ENCODE measurements at places on chromosomes 2 and 18.

- no peak for DNase-seq
Measured at GRCh38 chr2:55550368-55551102, 31.0 kb downstream of the CFAP36 start.

DNA sequence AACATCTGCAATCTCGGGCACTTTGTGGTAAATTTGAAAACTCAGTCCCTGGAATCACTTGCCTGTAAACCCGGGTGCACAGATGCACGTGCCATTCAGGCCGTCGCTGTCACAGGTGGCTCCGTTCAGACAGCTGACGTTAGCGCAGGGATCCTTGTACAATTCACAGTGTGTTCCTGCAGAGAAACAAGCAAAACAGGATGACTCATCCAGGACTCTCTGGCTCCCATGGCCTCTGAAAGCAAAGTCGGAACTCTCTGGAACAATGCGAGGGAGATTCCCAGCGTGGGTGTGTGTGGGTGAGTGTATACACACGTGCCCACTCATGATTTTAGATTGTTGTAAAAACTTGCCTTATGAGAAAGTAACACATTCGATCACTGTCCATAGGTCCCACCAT is 136.1 kb upstream of the PID1 start:
- no peak for DNase-seq

- DNase-seq: no peak
Measured at GRCh38 chr2:75505012-75505411, 55.7 kb downstream of the EVA1A start.

GRCh38 chr2:180520921-180521581 is 459.4 kb upstream of the UBE2E3 start:
- DNase-seq: no peak

- no peak for DNase-seq
Measured at GRCh38 chr2:57461624-57462023, 585.0 kb upstream of the VRK2 start.

GRCh38 chr2:75788902-75789301 is 78.2 kb upstream of the GCFC2 start:
- DNase-seq: no peak

GRCh38 chr18:58512648-58513588 is 116.0 kb downstream of the ALPK2 start:
- DNase-seq: no peak

- no peak for DNase-seq
Measured at GRCh38 chr18:34492652-34493051, 217.4 kb upstream of the DTNA start.

DNA sequence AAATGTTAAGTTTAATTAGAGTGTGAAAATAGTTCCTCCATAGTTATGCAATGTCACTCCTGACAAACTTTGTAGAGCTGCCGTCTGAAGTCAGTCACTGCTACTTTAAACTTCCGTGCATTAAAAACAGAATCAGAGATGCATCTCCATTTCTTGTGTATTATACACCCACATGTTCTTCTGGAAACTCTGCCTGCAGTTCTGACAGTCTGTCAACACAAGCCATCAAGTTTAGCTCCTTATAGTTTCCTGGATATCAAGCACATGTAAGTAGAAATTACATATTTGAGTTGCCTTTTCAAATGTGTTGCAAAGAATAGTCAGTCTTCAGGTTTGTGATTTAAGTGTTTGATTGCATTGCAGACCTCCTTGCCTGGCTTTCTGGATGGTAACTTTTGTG is 184.3 kb downstream of the CTNNA2 start:
- no peak for DNase-seq

DNA sequence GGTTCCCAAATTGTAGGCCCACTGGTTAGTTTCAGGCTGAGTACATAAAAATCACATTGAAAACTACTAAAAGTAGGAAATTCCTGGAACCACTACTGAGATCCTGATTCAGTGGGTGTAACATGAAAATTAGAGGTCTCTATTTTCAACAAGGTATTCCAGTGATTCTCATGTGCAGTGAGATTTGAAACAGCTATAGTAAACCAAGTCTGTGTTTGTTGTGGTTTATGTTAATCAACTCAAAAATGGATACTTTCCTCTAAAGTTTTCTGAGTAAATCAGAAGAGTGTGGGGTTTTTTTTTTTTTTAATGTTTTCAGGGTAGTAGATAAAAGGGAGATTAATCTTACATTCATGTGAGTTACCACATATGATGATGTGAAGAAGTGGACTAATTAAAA is 42.4 kb upstream of the LIMS1 start:
- no peak for DNase-seq

GRCh38 chr2:287471-287885 is 413 bp downstream of the ALKAL2 start:
- DNase-seq: no peak

GRCh38 chr2:216081487-216082116 is at the start of the genes PECR and TMEM169:
Gene PECR (minus strand): TSS chr2:216081809. CDS start chr2:216081741, 68 bp downstream.
Gene TMEM169 (plus strand): TSS chr2:216081919. CDS start chr2:216095964, 14,045 bp downstream.
- peak; percentile 69 for DNase-seq

DNA sequence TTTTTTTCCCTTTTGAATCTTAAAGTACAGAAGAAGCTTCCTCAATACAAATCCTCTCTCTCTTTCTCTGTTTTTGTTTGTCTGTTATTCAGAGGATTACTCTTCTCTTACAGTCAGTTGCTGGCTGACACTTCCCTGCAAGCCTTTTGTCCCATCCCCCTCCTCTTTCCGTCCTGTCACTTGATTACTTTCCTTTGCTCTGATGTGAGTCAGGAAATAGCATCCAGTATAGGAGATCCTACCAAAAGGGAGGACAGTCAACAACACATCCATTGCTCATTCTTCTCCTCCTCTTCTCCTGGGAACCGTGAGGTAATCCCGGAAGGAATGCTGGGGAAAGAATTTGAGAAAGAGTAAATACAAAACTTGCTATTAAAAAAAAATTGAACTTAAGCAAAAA is 79.3 kb upstream of the SCN7A start:
- no peak for DNase-seq

DNA sequence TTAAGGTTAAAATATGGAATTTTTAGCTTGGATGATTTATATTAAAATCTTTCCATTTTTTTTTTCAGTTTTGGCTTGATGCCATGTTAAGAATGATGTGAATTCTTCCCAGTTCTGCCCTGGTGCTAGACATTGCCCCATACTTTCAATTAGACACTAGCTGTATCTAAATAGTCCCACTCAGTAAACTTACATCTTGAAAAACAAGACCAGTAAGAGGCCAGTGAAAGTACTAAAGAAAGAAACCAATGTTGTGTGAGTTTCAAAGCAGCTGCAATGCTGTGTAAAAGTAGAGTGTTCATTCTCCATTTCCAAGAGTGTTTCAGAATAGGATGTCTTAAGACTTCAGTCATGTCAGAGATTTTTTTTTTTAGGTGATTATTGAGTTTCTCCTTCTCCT is 40.0 kb upstream of the CYBRD1 start:
- DNase-seq: no peak

GRCh38 chr2:183037074-183037552 is 1.1 kb downstream of the NCKAP1 start:
- no peak for DNase-seq

DNA sequence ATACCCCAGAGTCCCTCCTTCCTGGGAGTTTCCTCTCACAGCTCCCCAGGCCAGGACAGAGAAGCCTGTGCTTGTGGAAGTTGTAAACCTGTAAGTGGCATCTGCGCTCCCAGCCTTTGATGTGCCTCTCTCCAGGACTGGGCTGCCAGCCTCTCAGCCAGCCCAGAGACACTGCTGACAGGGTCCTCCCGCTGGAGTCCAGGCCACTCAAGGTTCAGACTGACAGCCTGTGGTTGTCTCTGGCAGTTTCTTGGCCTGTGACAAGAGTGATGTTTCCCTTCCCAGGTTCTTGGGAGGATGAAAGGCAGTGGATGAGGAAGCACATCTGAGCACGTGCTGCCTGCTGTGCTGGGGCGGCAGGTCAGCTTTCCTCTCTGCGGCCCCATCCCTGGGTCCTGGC is 3.0 kb downstream of the SLC35F6 start:
- DNase-seq: no peak

- DNase-seq: no peak
Measured at GRCh38 chr2:7281231-7282201, 364.3 kb downstream of the RNF144A start.

GRCh38 chr2:64329848-64330247 is 124.1 kb upstream of the LGALSL start:
- DNase-seq: no peak

- DNase-seq: no peak
Measured at GRCh38 chr2:74814102-74814501, 19.8 kb upstream of the HK2 start.

DNA sequence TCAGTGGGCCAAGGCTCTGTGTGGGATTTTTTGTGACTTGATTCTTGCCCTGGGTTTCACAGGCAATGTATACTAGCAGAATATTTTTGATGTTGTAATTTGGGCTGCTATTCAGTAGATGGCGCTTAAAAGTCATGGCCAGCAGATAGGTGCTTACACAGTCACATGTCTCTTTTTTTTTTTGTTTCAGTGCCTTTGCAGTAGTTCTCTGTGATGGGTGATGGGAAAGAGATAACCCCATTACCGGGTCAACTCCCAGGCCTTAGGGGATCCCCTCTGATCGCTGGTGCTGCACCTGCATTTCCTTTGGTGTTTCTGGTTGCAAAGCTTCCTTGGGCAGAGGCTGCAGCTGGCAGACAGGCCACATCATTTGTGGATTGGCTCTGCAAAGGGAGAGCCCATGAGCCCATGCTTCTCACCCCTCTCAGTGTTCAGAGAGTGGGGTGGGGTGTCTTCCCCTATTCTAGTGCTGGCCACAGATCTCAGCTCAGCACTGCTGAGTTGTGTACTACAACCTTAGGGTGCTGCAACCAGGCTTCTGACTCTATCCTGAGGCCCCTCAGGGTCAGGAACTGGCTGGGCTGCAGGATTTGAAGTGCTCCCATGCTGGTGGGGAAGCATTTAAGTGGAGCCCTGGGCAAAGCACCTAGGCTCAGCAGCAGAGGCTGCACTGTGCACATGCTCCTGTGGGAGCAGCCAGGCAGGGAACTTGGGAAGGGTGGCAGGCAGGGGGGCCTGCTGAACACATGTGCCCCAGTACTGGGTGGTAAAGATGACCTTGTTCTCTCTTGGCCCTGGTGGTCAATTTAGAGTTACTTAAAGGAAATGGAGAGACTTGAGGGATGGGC is 219.8 kb upstream of the SPHKAP start:
- no peak for DNase-seq

DNA sequence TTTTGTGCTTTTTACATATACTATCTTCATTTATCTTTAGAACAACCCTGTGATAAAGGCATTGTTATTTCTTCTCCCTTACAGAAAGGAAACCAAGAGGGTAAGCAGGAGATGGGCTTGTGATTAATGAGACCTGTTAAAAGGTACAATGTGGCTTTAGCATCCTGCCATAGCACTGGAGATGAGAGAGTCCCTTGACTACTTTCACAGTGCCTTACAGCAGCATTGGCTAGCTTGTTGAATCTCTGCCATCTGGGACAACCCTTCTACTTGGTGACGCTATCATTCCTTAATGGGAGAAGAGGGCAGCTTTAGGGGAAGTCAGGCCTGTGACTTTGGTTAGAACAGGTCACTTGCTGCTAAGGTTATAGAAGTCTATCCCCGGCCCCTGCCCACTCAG is 68.1 kb upstream of the LYPD6B start:
- no peak for DNase-seq

DNA sequence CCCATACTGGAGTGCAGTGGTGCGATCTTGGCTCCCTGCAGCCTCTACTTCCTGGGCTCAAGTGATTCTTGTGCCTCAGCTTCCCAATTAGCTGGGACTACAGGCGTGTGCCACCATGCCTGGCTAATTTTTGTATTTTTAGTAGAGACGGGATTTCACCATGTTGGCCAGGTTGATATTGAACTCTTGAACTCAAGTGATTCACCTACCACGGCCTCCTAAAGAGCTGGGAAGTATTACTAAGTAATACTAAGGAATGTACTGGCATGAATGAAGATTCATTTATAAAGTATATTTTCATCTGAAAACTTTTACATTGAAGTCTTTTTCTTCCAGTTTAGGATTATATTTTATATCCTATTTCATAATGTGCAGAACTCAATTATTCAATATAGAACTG is 38.1 kb downstream of the NUP35 start:
- DNase-seq: no peak

DNA sequence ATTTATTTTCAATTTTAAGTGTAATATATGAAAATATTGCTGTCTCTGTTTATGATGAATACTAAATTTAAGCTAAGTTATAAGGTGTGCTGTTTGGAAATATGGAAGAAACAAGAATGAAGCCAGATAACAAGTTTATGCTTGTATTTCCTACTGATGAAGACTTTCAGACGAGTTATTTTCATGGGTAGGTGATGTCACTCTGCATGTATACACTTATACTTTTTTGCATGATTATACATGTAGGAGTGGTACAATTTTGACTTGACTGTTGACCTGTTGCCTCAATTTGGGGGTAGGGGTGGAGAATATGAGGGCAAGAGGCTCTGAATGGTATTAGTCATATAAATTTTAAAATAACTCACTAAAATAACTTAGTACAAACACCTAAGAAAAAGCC is 133.7 kb downstream of the HAUS1 start:
- DNase-seq: no peak

GRCh38 chr18:55302167-55302833 is 285.7 kb downstream of the TCF4 start:
- DNase-seq: no peak

- no peak for DNase-seq
Measured at GRCh38 chr18:51196811-51197660, 445 bp downstream of the MEX3C start.

DNA sequence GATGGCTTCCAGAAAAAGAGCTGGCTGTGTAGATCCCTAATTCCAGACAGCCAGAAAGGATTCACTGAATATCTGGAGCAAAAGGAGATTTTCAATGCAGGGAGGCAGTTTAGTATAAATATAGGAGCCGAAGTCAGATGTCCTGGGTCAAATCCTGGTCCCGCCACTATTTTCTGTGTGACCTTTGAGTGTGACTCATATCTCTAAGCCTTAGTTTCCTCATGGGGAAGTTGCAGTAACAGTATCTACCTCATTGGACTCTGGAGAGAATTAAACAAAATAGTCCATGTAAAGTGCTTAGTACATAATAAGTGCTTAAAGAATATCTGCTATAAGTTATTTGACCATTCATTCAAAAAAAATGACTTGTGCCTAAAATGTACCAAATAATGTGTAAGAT is 52.1 kb upstream of the ITGA6 start:
- no peak for DNase-seq

- DNase-seq: no peak
Measured at GRCh38 chr2:28292491-28292890, 100.2 kb upstream of the FOSL2 start.

DNA sequence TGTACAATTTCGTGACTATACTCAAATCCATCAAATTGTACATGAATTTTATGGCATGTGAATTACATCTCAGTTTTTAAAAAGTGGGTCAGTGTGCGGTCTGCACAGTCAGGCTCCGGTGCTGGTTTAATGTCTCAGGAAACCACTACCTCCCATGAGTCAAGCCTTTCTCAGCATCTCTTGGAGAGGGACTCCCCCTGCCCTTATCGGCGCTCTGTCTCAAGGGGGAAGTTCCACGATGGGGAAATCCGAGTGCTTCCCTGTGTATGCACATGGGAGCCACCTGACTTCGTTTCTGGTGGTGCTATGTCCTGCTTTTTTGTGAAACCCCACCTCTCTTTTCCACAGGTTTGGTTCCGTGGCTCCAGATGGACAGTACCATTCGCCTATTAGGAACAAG is 72.5 kb downstream of the ACOXL start:
- DNase-seq: peak; percentile 28

Measured in T-helper 9 cell (primary cell).